ENCODE measurements at places on chromosomes 4 and X.

- no peak for DNase-seq
Measured at GRCh38 chr4:28443801-28444412, 1583.3 kb downstream of the STIM2 start.

DNA sequence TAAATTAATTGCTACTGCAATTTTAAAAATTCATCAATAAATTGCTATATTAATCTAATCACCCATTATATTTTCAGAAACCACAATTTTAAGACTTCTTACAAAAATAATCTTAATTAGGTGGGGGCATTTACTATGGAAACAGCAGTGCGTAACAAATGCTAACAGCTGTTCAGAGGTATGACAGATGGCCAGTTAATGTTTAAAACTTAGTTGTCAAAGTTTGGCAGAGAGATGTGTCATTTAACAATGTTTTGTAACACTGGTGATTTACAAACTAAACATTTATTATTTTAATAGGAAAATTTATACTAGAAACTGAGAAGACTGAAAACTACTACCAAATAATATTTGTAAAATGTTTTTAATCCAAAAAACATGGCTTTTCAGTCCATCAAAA lies 85.2 kb upstream of the GPR34 start:
- no peak for DNase-seq

DNA sequence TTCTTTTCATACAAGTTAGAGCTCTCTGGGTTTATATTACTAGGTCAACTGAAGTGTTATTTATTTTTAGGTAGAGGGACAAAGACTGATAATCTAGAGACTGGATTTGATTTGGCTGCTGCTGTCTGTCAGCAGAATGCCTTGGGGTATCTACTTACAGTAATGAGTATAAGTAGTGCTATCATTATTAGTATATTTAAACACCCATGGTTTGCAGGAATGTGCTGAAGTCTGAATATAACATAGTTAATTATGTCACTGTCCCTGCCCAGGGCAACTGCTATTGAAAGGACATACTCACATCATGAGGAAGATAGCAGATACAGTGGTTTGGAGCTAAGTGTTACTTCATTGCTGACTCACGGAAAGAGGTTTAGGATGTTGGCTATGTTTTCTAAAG lies 76.2 kb downstream of the PRRG1 start:
- no peak for DNase-seq

GRCh38 chr4:128782076-128782715 lies 27.3 kb upstream of the JADE1 start:
- DNase-seq, result no peak

DNA sequence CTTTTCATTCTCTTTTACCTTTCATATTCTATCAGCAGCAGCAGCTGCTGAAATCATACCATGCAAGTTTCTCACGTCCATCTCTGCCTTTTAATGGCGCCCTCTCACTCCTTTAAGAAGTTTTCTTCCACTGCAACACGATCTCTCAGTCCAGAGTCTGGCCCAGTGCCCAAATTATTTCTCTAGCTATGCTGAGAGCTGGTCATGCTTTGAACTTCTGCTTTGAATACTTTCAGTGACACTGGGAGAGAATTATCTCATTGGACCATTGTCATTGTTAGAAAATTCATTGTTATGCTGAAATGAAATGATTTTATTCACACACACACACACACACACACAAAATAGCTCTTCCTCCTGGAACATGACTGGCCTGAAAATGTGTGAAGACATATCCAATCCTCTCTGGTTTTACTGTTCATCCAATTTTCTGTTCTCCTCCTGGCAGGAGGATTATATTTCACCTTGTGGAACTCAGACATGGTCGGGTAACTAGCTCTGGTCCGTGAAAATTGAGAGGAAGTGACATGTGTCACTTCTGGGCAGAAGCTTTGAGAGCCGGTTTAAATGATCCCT lies 1.3 kb upstream of the PDHA1 start:
- no peak for DNase-seq

DNA sequence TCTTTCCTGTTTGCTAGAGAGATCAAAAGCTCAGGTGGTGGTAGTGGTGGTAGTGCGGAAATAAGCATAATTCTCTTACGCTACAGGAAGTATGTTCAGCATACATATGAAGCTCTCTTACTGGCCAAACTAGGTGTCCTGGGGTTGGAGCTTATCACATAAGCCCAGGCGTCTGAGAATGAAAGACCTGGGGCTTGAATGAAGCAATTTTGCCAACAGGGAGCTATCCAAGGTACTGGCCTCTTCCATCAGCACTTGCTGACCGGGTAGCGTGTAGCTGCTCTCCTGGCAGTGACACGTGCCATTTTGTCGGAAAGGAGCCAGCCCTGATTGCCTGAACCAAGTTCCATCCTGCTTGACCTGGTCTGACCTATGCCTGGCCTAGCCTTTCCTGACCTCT lies 65.9 kb upstream of the HPF1 start:
- DNase-seq, result no peak

GRCh38 chrX:153340111-153340510 lies 6.2 kb downstream of the ZNF275 start:
- DNase-seq, result no peak

DNA sequence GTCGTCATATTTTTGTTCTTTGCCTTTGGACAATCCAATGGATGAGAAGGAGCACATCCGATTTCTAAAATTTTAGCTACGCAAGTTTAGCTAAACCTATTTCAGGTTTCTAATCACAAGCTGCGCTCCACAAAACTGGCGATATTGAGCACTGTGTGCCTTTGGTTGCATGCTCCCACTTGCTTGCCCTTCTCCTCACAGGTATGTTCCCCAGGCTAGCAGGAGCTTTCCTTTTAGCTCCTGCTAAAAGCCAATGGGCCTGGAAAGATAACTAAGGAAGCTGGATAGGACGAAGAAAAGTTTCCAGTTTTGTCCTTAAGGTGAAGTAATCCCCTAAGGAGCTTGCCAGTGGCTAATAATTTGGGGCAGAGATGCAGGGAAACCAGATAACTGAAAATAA lies 975.2 kb downstream of the FSTL5 start:
- DNase-seq, result no peak

DNA sequence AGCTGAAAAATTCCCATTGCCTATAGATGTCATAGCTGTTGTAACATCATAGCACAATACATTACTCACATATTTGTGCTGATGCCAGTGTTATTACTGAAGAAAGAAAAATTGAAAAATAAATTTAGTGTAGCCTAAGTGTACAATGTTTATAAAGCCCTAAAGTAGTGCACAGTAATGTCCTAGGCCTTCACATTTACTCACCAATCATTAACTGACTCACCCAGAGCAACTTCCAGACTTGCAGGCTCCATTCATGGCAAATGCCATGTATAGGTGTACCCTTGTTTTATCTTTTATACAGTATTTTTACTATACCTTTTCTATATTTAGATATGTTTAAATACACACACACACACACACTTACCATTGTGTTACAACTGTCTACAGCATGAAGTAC lies 265.4 kb upstream of the MAGEB18 start:
- DNase-seq, result no peak

GRCh38 chr4:160142579-160142978 lies 1039.7 kb downstream of the RAPGEF2 start:
- no peak for DNase-seq

DNA sequence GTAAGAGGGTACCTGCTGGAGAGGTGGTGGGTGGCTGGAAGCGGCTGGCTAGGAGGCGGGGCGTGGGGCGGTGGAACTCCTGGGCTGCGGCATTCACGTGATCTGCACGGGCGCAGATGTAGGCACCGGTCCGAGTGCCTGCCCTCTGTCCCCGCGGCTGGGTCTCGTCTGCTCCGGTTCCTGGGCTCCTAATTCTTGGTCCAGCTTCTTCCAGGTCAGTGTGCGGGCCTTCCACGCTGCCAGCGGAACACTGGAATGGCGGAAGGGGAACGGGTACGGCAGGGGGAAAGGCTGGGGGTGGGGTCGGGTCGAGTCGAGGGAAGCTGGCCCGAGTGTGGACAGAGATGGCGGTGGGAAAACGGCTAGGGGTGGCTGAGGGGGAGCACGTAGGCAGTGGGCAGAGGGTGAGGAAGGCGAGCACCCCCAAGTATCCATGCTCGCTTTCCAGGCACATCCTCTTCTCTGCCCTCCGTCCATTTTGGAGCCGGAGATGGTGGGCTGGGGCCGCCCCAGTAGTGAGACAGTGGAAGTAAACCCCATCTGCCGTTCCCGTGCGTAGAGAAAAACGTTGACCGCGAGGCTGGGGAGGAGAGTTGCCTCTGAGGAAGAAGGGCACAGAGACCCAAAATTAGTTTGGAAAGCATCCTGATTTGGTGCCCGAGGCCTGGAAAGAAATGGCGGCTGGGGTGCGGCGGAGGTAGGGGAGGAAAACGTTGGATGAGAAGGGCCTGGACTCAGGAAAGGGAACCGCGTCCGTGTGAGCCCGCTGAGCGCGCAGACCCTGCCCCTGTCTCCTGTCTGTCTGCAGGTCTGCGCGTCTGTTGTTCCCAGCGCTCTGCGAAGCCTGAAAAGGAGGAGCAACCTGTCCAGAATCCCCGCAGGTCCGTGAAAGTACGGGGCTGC lies at the start of gene TCEAL4:
Gene TCEAL4 (plus strand): TSS at position 105 of the 903 bp plus-strand sequence. CDS start 1,161 bp downstream, outside the sequence.
- no peak for DNase-seq

- DNase-seq, result no peak
Measured at GRCh38 chr4:5863461-5864113, 29.3 kb downstream of the CRMP1 start.

DNA sequence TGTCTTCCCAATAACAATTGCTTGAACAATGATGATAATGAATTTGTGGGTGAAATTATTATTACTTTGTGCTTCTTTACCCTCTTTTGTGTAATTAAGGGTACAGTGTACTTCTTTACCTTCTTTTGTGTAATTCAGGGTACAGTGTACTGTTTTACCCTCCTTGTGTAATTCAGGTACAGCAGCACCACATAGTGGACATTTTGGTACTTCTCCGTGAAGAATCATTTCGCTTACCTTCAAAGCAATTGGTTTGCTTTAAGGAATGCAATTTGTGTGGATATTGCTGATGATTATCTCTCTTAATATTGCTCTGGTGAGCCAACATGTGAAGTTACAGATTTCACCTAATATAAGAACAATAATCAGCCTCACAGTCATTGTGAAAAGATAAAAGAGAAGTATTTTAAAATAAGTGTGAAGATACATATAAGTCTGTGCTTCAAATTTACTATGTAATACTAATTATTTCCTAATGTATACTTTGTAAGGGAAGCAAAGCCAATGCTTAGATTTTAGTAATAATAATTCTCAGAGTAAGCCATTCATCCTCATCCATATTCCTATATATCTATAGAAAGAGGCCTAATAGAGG lies 27.2 kb upstream of the SEC24B start:
- no peak for DNase-seq

DNA sequence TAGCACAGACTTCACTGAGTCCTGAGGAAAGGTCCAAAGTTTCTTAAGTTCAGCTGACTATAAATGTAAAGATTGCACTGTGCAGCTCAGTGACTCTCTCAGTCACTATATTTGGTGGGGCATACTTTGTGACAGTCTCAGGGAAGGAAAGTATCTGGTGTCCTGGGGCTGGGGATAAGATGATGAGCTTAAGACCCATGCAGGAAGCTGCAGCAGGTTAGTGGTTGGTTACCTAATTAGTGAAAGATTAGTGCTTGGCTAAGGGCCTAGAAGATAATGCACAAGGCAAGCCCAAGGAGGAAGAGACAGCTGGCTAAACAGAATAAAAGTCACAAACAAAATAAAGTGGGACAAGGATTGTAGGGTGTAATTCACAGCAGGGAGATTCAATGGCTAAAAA lies 25.4 kb upstream of the SLITRK4 start:
- DNase-seq, result no peak

DNA sequence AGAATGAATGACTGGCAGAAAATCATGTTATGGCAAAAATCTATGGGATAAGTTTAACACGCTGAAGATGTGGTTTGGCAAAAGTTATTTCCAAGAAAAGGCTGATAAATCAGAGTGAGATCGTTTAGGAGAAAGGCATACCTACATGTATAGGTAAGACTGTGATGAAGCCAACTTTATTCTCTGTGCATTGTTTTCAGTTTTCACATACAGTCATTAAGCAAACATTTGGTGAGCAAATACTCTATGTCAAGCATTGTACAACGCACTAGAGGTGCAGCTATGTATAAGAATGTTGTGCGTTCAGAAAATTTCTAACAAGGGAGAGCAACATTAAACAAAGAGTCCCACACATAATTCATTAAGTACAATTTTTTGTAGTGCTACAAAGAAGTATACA lies 121.7 kb downstream of the TEX13A start:
- no peak for DNase-seq

DNA sequence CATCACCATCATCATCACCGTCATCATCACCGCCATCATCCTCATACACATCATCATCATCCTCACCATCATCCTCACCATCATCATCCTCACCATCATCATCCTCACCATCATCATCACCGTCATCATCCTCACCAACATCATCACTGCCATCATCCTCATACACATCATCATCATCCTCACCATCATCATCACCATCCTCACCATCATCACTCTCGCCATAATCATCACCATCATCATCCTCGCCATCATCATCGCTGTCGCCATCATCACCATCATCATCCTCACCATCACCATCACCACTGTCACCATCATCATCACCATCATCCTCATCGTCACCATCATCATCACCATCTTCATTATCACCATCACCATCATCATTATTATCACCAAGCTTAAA lies 19.8 kb upstream of the DHRSX start:
- DNase-seq, result no peak

GRCh38 chr4:7871356-7871755 lies 68.3 kb downstream of the AFAP1 start:
- DNase-seq, result no peak

GRCh38 chr4:152559641-152560040 lies 23.7 kb upstream of the FBXW7 start:
- no peak for DNase-seq

DNA sequence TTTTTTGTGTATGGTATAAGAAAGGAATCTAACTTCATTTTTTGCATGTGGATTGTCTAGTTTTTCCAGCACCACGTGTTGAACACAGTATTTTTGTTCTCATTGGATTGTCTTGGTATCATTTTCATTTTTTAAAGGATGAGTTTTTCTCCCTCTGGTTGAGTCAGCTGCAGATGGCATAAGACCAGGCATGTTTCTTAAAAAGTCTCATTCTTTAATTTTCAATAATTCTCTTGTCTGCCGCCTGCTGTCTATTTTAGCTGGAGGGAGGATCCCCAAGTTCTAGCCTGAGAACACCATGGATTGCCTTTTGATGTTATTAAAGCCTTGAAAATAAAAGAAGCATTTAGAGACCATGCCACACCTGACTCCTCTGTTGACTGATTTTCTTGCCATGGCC lies 263.8 kb downstream of the ARHGAP24 start:
- DNase-seq, result no peak

DNA sequence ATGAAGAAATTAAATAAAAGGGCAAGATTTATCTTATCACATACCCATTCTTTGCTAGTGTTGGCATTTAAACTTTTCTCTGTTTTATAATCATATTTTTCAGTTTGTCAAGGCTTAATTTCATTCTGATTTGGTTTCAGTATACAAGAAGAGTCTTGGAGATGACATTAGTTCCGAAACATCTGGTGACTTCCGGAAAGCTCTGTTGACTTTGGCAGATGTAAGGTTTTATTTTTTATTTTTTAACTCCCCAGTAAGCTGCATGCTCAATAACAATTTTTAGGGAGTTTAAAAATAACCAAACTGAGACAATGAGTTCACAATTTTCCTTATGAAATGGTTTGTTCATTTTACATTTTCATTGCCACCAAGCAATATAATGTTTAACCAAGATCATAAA lies 39.8 kb downstream of the ANXA3 start:
- DNase-seq, result no peak

- DNase-seq, result no peak
Measured at GRCh38 chrX:111886678-111887077, 10.7 kb downstream of the TRPC5OS start.

All from vagina (tissue), 2 donors.